ENCODE measurements at places on chromosomes 6 and 20.

DNA sequence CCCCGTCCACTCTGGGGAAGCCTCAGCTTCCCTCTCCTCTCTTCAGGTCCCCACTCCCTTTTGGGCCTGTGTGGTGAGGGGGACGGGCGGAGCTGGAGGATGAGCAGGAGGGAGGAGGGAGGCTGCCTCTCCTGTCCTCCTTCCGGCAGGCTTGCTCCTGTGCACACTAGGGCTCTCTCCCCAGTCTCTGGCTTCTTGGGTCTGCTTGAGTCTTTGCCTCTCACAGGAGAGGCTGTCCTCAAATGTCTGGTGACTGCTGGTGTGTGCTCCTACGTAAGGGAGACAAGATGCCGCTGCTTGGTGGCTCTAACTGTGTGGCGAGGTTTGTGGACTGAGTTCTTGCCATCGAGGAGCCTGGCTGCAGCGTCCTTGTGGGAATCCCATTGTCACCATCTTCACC is 8.8 kb upstream of the SMOC2 start:
- ATAC-seq = no peak

DNA sequence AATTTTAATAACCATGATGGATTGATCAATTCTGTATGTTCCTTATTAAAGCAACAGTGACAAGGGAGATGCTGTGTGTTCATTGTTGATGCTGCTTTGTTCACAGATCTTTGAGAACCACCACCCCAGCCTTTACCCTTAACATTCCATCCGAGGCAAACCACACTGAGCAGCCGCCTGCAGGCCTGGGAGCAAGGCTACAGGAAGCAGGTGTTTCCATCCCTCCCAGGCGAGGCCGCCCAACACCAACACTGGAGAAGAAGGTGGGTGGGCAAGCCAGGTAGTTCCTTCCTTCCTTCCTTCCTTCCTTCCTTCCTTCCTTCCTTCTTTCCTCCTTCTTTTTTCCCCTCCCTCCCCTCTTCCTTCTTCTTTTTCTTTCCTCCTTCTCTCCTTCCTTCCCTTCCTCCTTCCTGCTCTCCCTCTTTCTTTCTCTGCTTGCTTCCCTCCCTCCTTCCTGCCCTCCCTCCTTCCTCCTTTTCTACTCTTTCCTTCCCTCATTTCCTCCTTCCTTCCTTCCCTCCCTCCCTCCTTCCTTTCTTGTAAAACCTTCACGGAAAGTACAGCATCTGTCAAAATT is 13.7 kb downstream of the TTLL2 start:
- no peak for ATAC-seq

DNA sequence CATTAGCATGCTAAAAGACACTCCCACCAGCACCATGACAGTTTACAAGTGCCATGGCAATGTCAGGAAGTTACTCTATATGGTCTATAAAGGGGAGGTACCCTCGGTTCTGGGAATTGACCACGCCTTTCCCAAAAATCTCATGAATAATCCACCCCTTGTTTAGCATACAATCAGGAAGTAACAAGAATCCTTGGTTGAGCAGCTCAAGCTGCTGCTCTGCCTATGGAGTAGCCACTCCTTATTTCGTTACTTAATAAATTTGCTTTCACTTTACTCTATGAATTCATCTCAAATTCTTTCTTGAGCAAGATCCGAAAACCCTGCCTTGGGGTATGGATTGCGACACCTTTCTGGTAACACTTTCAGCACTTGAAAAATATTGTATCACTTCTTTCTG is 243.0 kb downstream of the BMP2 start:
- ATAC-seq = no peak

GRCh38 chr6:155200012-155200411 is 63.8 kb upstream of the CLDN20 start:
- ATAC-seq = peak; percentile 32

DNA sequence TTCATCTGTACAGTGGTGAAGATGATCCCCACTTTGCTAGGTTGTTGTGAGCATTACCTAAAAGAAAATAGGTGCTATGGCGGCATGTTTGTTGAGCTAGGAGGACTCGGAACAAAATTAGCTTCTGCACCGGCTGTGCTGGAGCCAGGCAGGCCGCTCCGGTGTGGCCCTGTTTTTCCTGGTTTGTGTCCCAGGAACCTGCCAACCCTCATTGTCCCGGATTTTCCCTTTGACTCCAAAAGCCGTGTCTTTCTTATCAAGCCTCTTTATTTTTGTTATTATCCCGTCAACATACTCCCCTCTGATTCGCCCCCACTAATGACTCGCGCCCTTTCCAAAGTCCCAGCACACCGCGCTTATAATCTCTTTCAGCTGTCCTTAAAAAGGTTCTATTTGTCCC is 117.0 kb downstream of the MYLK4 start:
- no peak for ATAC-seq

DNA sequence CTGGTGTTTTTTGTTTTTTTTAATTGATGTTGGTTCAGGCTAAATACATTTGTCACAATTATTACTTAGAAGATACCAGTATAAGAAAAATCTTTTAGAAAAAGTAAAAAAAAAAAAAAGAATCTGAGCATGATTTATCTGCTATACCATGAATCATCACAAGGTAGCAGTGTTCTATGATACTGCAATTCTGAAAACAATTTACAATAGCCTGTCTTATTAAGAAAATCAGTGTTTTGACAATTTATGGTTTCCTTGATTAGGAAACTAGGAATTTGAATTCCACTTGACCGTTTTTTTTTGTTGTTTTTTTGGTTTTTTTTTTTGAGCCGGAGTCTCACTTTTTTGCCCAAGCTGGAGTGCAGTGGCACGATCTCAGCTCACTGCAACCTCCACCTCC is 9.3 kb upstream of the MAK start:
- ATAC-seq = no peak

GRCh38 chr6:30893666-30894065 is 9.3 kb downstream of the DDR1 start:
- ATAC-seq = no peak

DNA sequence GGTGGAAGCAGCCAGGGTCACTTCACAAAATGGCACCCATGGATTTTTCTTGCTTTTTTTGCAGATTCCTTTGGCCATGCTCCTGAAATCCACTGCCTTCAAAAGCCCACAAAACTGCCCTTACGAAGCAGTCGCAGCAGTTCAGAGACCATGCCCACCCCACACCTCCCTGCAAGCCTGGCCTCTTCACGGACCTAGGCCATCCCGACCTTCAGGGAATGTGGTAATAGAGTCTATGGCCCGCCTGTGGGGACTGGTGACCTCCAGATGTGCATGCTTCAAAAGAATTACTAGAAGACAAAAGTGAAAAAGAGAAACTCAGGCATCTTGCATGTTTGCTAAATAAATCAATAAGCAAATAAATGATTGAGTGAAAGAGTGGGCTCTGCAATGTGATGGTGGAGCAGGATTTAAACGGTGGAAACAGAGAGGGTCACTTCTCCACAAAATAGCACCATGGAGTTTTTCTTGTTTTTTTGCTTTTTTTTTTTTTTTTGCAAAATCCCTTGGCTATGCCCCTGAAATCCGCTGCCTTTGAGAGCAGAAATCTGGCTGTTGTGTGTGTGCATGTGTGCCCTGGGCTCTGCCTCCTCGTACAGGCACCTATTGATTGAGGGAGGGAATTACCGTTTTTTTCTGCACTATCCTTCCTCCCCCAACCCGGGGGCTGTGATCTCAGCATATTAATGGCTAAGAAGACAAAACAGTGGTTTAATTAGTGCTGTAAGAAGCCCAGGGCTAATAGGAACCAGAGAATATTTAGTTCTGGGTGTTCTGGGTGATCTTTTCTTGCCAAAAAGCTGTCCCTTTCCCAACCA is 107.4 kb downstream of the PXDC1 start:
- no peak for ATAC-seq
